ENCODE measurements at places on chromosomes 3 and 15.

DNA sequence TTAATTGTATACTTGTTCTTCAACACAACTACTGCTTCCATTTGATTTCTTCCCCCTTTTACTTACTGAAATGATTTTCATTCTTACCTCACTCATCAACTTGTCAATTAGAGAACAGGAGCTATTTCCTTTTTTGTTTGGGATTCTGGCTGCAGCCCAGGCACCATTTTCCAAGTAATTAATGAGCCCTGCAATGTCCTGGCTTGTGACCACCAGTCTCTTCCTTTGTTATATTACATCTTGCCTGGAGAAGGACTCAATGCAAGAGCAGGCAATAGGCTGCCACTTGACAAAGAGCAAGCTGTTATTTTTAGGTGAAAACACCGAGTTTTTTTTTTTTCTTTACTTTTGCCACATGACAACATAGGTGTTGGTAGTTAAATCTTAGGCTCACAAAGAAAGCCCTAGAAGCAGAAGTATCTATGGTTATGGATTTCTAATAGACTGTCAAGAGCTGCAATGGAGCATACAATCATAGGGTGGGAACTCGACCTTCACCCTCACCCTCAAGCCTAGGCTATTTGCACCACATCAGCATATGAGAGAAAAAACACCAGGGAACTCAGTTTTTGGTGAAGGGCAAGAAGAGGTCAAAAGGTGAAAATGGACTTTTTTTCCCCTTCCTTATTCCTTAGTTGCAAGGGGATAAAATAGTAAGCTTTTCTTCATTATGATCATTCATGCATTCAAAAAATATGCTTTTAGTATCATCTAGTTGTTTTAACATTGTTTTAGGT lies 114.9 kb downstream of the TNIK start:
- DNase-seq = no peak

DNA sequence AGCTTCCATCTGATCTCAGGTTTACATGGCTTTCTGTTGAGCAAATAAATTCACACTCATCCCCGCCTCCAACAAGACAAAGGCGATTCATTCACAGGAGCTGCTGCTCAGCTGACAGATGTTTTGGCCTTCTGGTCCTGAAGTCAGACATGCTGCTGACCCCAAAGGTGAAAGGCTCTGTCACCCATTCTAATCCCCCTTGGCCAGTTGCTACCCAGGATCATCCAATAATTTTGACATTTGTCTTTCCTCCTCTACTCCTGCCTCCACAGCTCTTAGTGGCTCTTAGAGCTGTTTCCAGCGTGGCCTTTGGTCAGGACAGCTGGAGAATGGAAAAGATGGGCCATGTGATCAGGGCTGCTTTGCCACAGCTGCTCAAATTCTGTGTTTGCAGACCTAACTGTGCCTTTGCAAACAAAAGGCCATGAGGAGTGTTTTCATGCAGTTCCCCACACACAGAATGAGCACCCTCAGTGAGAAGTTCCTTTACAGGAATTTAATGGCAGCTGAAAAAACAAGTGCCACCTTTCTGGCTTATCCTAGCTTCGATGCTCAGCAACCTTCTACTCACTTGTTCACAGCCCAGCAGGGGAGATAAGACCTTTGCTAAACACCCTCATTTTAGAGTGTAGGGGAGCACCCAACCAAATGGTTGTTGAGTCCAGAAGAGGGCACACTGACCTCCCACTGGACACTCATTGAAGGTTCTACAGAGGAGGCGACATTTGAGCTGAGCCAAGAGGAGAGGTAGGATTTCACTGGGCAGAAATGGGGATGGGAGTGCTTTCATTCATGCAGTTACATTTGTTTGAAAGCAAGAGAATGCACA lies 39.0 kb downstream of the CYP19A1 start:
- DNase-seq = no peak

DNA sequence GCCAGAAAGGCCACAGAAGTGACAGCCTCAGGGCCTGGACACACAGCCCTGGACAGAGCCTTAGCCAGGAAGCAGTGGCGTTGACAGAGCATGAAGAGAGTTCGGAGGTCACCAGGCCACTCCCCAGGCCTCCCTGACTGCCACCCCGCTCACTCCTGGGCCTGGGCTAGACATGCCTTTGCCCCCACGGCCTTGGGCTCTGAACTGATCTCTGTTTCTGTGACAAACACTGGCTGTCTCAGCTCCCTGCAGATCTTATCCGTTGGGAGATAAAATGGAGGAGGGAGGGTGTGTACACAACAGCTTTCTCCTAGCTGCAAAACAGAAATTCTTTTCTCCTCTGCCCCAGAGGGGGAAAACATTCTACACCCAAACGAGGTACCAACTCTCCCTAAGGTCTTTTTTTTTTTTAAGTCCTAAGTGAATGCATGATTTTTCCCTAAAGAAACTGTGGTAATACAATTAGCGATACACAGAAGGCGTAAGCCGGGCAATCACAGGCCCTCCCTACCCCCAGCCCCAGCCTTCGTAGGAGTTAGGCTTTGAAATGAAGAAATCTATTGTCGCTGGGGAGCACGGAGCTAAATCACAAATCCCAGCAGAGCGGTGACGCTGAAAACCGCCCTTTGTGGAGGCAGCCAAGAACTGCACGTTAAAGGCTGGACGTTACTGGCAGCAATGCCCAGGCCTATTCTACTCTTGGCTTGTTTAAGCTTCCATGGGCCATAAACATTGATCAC lies 45.0 kb downstream of the SRGAP3 start:
- DNase-seq = no peak

- DNase-seq = no peak
Measured at GRCh38 chr3:12458901-12459300, 25.4 kb upstream of the TSEN2 start.

DNA sequence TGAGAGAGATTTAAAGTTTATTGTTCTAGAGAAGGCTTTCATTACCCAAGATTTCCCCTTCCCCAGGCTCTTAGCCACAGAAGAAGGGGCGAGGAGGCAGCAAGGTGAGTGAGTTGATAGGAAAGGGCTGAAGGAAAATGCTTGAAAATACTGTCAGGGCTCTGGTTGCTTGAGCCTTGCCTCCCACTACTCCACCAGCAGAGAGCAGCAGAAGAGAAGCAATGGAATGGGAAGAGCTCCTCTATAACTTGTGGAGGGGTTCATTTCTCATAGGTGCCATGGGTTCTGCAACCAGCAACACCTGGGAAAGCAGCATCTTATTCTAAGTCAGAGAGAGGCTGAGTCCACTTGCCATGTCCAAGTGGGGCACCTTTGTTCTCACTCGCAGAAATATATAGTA lies 184.0 kb upstream of the CNTN6 start:
- DNase-seq = no peak

DNA sequence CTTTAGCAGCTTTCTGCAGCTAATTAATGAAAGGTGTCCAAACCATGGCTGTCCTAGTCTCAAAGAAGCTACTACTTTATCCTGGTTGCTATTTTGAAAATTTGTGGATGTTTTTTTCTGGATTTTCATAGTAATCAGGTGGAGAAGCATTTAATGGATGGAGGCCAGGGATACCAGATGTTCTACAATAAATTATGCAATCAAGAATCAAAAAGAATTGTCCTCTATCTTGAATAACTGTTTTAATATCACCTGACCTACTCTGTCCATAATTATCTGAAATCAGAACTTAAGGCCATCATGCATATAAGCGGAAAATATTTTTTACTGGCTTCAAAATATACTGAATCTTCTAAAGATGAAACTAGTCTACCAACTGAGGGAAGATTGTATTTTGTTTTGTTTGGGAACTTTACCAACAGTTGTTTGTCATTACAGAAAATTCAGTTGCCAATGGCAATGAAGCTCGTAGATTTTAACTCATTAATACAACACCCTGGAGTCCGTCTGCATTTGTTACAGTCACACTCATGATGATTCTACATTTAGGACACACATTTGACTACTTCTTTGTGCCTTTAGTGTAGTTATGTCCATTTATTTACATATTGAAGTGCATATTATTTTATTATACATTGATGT lies 762.3 kb upstream of the GRM7 start:
- DNase-seq = no peak

DNA sequence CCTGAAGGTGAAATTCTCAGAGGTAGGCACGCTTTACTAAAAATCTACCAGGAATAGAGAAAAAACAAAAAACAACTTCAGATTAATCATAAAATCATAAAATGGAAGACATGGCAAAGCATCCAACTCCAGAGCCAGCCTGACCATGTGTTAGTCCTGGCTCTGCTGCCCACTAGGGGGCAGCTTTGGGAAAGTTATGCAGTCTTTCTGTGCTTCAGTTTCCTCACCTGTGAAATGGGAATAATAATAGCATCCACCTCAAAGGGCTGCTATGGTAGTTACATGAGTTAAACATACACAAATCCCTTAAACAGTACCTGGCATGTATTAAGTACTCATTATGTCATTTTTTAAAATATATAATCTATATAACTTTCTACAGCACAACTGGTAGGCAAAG lies 52.3 kb downstream of the WNT5A start:
- DNase-seq = no peak

DNA sequence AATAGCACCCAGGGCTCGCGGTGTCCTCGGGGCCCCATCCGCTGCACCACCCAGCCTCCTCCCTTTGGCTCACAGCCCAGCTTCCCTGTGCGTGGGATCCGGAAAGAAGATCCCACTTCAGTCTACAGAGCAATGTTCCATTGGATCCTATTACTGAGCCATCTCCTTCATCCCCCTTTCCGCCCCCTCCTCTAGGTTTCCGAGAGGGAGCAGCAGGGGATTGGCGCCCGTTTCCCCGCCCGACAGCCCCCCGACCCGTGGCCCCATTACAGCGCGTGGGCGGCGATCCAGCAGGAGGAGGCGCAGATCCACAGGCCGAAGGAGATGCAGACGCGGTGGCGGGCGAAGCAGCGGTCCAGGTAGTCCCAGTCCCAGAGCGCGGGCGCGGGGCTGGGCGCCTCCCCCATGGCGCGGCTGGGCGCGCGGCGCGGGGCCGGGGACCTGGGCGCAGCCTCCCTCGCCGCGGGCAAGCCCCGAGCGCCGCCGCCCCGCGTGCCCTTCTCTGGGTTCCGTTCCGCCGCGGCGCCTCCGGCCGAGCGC lies 340 bp downstream of the TMEM44 start:
- DNase-seq = no peak

DNA sequence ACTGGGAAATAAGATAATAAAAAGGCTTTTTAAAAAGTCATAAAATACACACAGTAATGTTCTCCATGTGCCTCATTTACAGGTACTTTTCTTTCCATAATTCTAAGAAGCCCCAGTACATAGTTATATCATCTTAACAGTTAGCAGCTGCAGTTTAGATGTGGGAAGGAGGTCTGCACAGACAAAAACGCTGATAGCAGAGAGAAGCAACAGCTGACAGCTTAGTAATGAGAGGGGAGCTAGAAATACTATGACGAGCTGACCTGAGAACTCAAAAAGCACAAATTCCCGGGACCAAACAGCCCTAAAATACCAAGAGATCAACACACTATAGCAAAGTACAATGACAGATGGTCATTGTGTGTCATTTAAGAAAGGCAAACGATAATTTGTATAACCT lies 36.7 kb upstream of the ARHGEF3 start:
- DNase-seq = no peak

DNA sequence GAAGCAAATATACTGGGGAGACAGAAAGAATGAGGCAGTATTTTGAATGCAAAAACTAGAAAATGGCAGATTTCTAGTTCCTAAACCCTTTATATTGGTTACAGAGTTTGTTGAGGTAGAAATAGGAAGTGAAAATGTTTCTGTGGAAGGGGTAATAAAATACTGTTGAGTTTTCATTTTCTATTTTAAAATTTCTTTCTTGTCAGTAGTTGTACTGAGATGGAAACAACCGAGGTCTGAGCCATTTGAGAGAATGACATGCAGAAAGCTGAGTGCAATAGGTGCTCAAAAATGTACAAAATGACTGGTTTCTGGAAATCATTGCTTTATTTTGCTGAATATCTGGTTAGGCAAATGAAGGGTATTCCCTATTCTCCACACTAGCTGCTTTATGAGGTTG lies 361.4 kb downstream of the CHL1 start:
- no peak for DNase-seq

- DNase-seq = no peak
Measured at GRCh38 chr15:74172701-74173379, 670 bp upstream of the ISLR start.

GRCh38 chr3:178131801-178132200 lies 404.4 kb upstream of the KCNMB2 start:
- no peak for DNase-seq

DNA sequence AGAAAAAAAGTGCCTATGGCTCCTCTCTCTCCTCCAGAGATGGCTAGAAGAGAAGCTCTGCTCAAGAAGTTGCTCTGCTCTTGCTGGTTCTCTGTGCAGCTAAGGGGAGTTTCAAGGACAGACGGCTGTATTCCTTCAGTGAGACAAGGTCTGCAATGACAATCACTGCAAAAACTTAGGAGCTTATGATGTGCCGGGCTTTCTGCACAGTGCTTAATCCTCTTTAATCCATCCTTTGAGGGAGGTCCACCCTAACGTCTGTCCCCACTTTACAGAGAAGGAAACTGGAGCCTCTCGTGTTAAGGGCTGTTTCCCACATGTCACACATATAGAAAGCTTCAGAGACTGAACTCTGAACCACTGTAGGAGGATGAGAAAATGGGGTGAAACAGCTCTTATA lies 260.6 kb downstream of the MEX3B start:
- DNase-seq = no peak

- DNase-seq = no peak
Measured at GRCh38 chr3:62238003-62238402, 135.3 kb downstream of the FEZF2 start.

DNA sequence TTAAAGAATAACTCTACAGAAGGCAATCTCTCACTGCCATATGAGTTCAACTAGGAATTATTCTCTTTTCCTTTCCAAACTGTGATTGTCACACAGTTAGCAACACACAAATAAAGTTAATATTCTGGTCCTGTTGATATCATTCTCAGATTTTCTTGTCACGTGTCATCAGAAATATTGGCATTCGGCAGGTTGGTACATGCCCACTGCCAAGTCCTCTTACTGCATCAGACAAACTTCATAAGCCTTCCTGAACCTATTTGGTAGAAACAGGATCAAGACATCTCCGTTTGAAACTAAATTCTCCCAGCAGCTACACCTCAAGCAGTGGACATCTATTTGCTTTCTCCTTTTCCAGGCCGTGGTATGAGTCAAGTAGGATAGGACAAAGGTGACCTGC lies 177.9 kb upstream of the SOX2 start:
- no peak for DNase-seq

Data from T-cell (primary cell).